Endothelial cell (in vitro differentiated cells): ENCODE measurements at places on chromosomes 2 and 18.

- H3K4me3 ChIP-seq, result no peak overlapping the region
- peaks cover 20% of the 10 kb centered on the region for H3K36me3 ChIP-seq
- no peaks in the 10 kb centered on the region for H3K27me3 ChIP-seq
- no peaks in the 10 kb centered on the region for H3K4me1 ChIP-seq
Observed at GRCh38 chr2:71640489-71640888, 187.1 kb downstream of the DYSF start.

GRCh38 chr2:60355849-60356261 is 197.6 kb downstream of the BCL11A start:
- H3K36me3 ChIP-seq, result no peaks in the 10 kb centered on the region
- H3K27me3 ChIP-seq, result peaks cover 6% of the 10 kb centered on the region
- DNase-seq, result no peak
- peaks cover 6% of the 10 kb centered on the region for H3K4me1 ChIP-seq

GRCh38 chr2:148893906-148894305 is 18.9 kb downstream of the KIF5C start:
- peaks cover 22% of the 10 kb centered on the region for H3K4me1 ChIP-seq
- H3K27ac ChIP-seq, result no peak overlapping the region
- peaks cover 12% of the 10 kb centered on the region for H3K36me3 ChIP-seq
- H3K4me3 ChIP-seq, result no peak overlapping the region
- no peak for DNase-seq

GRCh38 chr18:78979056-78979729 is 425 bp upstream of the SALL3 start:
- H3K27me3 ChIP-seq, result peaks cover 40% of the 10 kb centered on the region
- H3K4me3 ChIP-seq, result no peak overlapping the region
- DNase-seq, result no peak
- H3K4me1 ChIP-seq, result peaks cover 17% of the 10 kb centered on the region

DNA sequence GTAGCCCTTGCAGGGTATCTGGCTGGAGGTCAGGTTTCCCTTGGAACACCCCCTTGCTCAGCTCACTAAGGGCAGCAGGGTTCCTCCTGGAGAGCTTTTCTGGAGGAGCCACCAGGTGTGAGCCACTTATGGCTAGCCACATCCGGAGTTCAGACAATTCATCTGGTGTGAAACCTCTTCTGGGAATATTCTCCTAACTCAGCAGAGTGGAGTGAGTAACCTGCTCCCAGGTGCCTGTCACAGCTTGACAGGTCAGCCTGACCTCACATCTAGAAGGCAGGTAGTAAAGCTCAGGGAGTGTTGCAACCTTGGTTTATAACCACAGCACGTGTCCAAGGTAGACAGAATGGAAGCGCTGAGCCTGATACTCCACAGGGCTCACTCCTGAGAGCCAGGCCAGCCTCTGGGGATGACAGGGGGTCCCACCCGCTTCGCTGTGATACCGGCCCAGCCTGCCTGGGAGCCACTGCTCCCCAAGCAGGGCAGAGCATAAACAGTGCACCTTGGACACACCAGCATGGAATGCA is 62.6 kb upstream of the TGFA start:
- H3K27me3 ChIP-seq, result peaks cover 4% of the 10 kb centered on the region
- no peak for DNase-seq
- peaks cover 3% of the 10 kb centered on the region for H3K4me1 ChIP-seq
- H3K27ac ChIP-seq, result no peak overlapping the region
- H3K4me3 ChIP-seq, result no peak overlapping the region

DNA sequence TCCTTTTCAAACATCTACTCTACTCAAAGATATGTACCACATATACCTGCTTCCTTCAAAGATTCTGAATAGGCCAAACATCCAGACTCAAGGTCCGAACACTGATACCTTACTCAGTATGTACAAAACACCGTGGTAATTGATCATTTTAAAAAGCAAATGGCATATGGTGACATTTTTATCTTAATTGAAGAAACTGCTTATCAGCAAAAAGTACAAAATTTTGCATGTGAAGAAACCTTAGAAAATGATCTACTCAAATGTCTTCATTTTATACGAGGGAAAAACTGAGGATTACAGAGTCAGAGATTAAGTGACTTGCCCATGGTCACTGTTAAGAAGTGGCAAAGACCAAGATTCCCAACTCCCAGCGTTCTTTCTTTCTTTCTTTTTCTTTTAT is 133.0 kb downstream of the CACNB4 start:
- H3K27me3 ChIP-seq, result no peaks in the 10 kb centered on the region
- no peak for DNase-seq
- H3K4me1 ChIP-seq, result no peaks in the 10 kb centered on the region
- no peaks in the 10 kb centered on the region for H3K36me3 ChIP-seq
- no peak overlapping the region for H3K4me3 ChIP-seq

DNA sequence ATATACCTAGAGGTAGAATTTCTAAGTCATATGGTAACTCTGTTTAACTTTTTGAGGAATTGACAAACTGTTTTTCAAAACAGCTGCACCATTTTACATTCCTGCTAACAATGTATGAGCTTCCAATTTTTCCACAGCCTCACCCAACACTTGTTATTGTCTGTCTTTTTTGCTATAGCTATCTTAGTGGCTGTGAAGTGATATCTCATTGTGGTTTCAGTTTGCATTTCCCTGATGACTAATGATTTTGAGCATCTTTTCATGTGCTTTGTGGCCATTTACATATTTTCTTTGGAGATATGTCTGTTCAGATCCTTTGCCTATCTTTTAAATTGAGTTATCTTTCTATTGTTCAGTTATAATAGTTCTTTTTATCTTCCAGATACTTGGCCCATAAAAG is 273.8 kb downstream of the AGPS start:
- no peak overlapping the region for H3K27ac ChIP-seq
- DNase-seq, result no peak
- no peak overlapping the region for H3K4me3 ChIP-seq
- H3K27me3 ChIP-seq, result no peaks in the 10 kb centered on the region
- H3K36me3 ChIP-seq, result peaks cover 3% of the 10 kb centered on the region

GRCh38 chr2:19982268-19982667 is 7.6 kb downstream of the WDR35 start:
- H3K4me3 ChIP-seq, result no peak overlapping the region
- no peak overlapping the region for H3K27ac ChIP-seq
- no peaks in the 10 kb centered on the region for H3K27me3 ChIP-seq
- peaks cover 8% of the 10 kb centered on the region for H3K4me1 ChIP-seq
- no peak for DNase-seq

DNA sequence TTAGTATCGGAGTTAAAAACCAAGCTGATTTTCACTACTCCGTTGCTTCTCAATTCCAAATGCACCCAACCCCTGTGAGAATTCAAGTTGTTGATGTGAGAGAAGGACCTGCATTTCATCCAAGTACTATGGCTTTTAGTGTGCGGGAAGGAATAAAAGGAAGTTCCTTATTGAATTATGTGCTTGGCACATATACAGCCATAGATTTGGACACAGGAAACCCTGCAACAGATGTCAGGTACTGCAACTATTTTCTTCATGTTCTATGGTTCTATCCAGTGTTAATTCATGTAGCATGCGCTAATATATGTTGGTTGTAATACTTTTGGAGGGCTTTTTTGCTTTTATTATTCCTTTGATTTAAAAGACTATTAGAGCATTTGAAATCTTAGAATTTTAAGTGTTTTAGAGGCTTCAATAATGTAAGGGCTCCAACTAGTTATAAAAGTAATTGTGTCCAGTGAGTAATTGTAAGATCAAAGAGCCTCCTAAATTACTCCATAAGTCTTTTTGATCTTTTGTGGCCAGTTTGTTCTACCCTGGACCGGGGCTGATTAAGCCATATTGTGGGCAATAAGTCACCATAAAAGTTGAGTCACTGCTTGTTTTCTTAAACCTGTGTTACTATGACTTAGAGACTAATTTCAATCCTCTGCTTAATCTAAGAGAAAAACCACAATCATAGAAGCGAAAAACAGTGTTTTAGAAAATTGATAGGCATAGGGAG is 22.9 kb downstream of the DSG4 start:
- H3K27me3 ChIP-seq, result peaks cover 2% of the 10 kb centered on the region
- H3K36me3 ChIP-seq, result no peaks in the 10 kb centered on the region
- DNase-seq, result no peak
- no peak overlapping the region for H3K4me3 ChIP-seq
- no peak overlapping the region for H3K27ac ChIP-seq

DNA sequence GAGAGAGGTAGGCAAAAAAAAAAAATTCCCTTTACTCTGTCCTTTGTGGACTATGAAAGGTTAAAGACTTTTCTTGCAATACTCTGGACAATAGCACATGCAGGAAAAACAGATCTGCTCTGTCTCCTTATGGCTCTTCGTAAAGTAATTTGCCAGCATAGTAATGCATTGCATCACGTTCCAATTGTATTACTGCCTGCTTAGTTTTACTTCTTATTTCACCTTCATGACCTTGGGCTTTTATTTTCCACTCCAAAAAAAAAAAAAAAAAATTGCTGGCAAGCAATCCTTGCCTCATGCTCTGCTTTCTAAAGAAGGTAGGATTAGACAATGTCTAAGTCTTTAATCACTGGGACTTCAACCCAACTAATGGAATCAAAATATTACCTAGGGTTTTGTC is 1802.7 kb downstream of the SUCLG1 start:
- H3K27ac ChIP-seq, result no peak overlapping the region
- no peaks in the 10 kb centered on the region for H3K27me3 ChIP-seq
- H3K4me1 ChIP-seq, result no peaks in the 10 kb centered on the region
- H3K4me3 ChIP-seq, result no peak overlapping the region
- no peak for DNase-seq

DNA sequence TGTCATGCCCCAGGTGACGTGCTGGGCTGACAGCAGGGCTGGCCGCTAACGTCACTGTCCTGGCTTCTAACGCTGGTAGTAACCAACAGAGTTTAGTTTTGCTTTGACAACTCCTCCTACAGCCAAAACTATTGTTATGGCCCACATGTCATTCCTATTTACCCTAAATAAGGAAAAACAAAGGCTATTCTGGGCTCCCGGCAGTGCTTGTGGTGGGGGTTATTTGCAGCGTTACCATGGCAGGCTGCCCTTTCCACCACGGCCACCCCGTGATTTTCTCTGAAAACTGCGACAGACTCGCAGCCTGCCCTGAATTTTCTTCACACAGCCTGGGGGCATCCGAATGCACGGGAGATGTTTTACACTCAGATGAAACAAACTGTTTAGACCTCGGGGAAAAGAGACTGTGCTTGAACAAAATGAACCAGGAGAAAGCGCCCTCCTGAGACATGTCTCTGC is 115.2 kb downstream of the FAM210A start:
- peak; percentile 21 for DNase-seq
- peak overlapping the region; percentile 80 for H3K27ac ChIP-seq
- peaks cover 8% of the 10 kb centered on the region for H3K36me3 ChIP-seq

DNA sequence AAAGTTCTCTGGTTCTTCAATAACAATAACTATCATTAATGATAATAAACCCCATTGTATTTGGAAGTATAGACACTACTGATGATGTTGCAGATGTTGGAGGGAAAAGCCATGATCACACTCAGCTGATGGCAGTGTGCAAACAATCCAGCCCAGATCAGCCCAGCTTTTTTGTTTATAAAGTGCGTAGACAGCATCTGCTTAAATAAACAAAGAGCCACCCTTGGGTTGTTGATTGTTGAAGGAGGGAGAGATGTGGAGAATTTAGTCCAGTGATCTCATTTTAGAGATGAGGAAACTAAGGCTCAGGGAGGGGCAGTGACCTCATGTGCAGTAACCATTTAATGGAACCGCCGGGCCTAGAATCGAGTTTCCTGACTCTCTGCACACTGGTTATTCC is 56.0 kb upstream of the MEX3C start:
- no peaks in the 10 kb centered on the region for H3K27me3 ChIP-seq
- no peak for DNase-seq
- no peaks in the 10 kb centered on the region for H3K4me1 ChIP-seq
- no peak overlapping the region for H3K27ac ChIP-seq
- no peak overlapping the region for H3K4me3 ChIP-seq

- no peaks in the 10 kb centered on the region for H3K36me3 ChIP-seq
- no peak overlapping the region for H3K27ac ChIP-seq
- no peak overlapping the region for H3K4me3 ChIP-seq
- peaks cover 7% of the 10 kb centered on the region for H3K4me1 ChIP-seq
- DNase-seq, result no peak
- no peaks in the 10 kb centered on the region for H3K27me3 ChIP-seq
Observed at GRCh38 chr18:34707670-34708069, 2.4 kb upstream of the DTNA start.

DNA sequence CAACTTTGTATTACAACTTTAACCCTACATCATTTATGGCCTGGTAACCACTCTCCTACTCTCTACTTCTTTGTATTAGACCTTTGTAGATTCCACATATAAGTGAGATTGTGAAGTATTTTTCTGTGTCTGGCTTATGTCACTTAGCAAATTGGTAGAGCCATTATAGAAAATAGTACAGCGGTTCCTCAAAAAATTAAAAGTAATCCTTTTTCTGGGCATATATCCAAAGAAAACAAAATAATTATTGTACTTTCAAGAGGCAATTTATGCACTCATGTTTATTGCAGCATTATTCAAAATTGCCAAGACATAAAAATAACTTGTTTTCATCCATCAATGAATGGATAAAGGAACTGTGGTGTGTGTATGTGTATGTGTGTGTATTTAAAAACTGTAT is 537.5 kb upstream of the FSIP2 start:
- no peak overlapping the region for H3K4me3 ChIP-seq
- H3K4me1 ChIP-seq, result no peaks in the 10 kb centered on the region
- H3K27me3 ChIP-seq, result peaks cover 2% of the 10 kb centered on the region
- no peak for DNase-seq
- no peak overlapping the region for H3K27ac ChIP-seq

DNA sequence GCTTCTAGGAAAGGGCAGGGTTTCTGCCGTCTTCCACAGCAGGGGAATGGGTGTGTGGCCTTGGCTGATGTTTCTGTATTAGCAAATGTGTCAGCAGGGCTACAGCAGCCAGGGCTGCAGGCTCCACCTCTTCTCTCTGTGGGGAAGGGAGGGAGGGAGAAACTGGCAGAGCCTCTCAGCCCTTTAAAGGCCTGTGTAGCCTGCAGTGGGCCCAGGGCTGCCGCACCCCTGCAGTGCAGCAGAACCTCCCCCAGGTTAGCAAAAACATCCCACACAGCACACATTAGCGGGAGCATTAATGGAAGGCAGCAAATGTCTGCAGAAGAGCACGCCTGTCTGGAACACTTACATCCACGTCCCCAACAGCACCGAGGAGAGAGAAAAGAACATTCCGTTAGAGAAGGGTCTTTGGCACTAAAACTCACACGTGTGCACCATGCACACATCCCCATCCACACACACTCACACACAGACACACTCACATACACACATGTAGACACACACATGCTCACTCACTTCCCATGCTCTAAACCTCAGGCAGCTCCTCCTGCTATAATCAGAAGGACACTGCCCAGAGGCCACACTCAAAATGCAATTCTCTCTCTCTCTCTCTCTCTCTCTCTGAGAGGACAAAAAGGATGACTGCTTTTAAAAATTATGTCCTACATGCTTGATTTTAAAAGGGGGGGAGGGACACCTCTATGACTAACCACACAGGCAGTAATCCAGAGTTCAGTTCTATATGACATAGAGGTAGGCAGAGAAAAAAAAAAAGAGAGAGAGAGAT is 24.1 kb downstream of the MRPL35 start:
- H3K27me3 ChIP-seq, result peaks cover 4% of the 10 kb centered on the region
- peak overlapping the region; percentile 10 for H3K27ac ChIP-seq
- H3K4me3 ChIP-seq, result no peak overlapping the region
- DNase-seq, result no peak
- H3K4me1 ChIP-seq, result peaks cover 36% of the 10 kb centered on the region
- H3K36me3 ChIP-seq, result peaks cover 3% of the 10 kb centered on the region

GRCh38 chr2:142140434-142140845 is 9.6 kb upstream of the LRP1B start:
- H3K4me1 ChIP-seq, result no peaks in the 10 kb centered on the region
- H3K4me3 ChIP-seq, result no peak overlapping the region
- no peak for DNase-seq
- no peaks in the 10 kb centered on the region for H3K27me3 ChIP-seq
- H3K36me3 ChIP-seq, result no peaks in the 10 kb centered on the region
- no peak overlapping the region for H3K27ac ChIP-seq
